ENCODE measurements at places on chromosomes 12 and 14.

DNA sequence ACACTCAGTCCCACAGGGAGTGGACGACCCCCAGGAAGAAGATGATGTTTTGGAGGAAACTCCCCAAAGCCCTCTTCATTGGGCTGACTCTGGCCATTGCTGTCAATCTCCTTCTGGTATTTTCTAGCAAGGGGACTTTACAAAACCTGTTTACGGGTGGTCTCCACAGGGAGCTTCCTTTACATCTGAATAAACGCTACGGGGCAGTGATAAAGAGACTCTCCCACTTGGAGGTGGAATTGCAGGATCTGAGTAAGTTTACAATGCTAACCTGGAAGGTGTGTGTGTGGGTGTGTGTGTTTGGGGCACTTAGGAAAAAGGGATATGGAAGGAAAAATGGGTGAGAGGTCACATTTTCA is 416 bp downstream of the GALNT8 start:
- DNase-seq, result no peak

- no peak for DNase-seq
Measured at GRCh38 chr12:113372371-113372770, 14.0 kb downstream of the PLBD2 start.

GRCh38 chr14:75069811-75070145 is 337 bp downstream of the ZC2HC1C start:
- DNase-seq, result no peak

GRCh38 chr12:92234533-92234932 is 88.9 kb upstream of the BTG1 start:
- DNase-seq, result no peak

DNA sequence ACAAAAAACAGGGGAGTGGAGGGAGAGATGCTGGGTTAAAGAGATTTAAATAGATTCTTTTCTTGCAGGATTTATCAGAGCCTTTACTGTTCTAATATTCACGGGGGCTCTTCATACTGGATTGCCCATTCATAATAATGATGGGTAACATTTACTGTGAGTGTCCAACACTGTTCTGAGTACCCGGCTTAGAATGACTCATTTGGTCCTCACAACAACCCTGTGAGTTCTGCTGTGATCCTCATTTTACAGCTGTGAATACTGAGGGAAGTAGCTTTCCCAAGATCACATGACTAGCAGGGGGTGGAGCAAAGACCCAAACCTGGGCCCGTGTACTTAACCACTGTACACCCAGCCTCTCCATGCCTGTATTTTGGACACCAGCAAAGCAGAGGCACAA is 113.4 kb downstream of the NT5DC3 start:
- DNase-seq, result no peak

DNA sequence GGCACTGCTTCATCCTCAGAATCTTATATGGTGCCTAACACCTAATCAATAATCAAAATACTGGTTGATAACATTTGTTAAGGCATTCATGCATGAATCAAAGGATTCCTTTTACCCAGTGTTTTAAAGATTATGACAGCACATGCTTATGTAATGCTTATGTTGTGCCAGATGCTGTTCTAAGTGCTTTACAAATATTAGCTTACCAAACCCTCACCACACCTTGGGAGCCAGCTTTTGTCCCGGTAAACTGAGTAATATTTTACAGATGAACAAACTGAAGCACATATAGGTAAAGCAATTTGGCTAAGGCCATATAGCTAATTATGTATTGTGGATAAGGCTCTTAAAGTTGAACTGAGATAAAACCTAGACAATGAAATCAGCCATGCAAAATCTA is 209.2 kb downstream of the ALX1 start:
- no peak for DNase-seq

DNA sequence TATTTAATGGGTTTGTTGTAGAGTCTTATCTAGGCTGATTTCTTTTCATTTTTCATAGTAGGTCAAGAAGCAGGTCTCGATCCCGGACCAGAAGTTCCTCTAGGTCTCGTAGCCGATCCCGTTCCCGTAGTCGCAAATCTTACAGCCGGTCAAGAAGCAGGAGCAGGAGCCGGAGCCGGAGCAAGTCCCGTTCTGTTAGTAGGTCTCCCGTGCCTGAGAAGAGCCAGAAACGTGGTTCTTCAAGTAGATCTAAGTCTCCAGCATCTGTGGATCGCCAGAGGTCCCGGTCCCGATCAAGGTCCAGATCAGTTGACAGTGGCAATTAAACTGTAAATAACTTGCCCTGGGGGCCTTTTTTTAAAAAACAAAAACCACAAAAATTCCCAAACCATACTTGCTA is 4.2 kb downstream of the SRSF5 start:
- DNase-seq, result no peak

DNA sequence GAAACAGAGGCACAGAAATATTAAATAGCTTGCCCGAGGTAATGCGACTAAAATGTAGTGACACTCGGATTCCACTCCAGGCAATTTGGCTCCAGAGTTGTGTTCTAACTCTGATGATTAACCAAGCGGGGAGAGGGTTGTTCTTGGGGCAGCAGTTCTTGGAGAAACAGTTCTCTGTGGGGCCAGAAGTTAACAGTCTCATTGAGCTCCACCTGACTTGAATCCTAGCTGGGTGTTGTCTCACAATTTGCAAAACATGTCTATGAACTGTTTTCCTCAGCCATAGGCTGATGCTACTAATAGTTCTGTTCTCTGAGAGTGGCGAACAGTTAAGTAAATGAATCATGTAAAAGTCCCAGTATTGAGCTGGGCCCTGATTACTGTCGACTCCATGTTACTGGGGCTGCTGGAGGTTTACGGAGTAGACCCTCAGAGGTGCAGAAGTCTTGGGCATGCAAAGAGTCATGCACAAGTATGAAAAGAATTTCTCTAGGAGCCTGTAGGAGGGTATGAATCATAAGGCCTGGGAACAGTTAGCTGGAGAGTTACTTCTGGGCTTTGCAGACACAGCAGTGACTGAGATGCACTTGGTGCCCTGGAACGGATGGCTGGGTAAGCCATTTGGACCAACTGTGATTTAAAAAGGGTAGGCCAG is 15.4 kb upstream of the NIN start:
- DNase-seq, result no peak

DNA sequence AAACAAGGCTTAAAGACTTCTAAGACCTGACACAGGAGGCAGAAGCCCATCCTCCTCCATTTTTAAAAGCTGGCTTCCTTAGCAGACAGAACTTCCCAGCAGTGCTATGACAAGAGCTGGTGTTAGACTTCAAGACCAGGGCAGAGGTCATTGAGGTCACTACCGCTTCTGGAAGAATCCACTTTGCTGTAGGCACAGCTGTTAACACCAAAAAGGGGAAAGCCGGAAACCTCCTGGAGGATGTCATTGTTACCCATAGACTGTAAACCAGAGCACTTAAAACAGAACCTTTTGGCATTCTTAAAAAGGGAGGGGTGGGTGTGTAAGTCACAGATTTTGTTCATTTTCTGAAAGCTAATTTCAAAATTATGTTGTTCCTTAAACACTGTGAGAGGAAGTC is 445.7 kb downstream of the TMTC2 start:
- no peak for DNase-seq

DNA sequence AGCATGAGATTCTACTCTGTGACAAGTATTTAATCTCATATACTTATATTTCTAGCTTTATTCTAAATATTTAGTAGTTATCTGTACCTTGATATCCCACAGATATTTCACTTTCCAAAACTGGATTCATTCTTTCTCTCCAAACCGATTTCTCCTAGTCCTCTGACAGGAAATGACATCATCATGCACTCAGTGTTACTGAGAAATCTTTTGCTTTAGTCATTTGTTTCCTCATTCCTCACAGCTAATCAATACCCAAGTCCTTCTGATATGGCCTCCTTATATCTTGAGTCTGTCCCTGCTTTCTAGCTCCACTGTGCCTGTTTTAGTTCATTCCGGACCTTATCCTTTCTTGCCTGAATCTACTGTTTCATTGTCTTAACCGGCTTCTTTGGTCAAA is 39.4 kb upstream of the E2F7 start:
- DNase-seq, result no peak

GRCh38 chr14:96780500-96780899 is 16.7 kb upstream of the VRK1 start:
- DNase-seq, result no peak

GRCh38 chr12:22635812-22636211 is 10.8 kb downstream of the ETNK1 start:
- DNase-seq, result no peak

GRCh38 chr14:65753061-65753460 is 340.5 kb downstream of the FUT8 start:
- no peak for DNase-seq

GRCh38 chr12:29224572-29224971 is 75.5 kb downstream of the FAR2 start:
- no peak for DNase-seq

DNA sequence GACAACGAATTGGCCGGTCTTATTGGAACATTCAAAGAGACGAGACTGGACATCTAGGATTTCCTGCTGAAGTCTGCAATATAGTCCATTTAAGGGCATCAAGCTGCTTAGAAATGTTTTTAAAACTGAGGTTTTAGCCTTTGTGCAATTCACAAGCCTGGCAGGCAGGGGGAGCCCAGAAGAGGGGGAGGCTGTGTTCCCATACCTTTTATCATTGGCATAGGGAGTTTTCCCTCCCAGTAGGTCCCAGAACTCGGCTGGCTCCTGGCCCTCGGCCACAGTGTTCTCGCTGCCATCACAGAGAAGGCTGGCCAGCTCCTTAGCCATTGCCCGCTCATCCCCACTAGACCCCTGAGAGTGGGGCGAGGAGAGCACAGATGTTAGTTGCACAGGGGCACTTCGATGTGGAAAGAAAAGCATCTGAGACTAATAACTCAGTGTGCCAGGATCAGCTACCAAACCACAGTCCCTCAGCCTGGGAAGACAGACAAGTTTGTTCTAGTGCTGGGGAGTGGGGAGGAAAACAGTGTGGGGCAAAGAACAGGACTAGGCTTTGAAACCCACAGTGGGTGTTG is 15.1 kb downstream of the AVIL start:
- no peak for DNase-seq

DNA sequence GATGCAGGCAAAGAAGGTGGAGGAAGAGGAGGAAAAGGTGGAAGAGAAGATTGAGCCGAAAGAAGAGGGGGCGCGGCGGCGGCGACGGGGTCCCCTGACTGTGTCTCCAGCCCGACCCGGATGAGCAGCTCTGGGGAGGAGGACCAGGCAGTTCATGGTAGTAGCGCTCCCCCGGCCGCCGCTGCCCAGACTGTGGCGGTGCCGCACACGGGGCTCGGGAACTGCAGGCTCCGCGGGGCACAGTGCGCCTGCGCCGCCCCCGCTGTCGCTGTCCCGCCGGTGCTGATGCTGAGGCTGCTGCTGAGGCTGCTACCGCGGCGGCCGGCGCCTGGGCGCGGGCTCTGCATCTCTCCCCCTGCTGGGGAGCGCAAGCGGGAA is at the start of gene KCNH5:
Gene KCNH5 (minus strand): TSS at position 225 of the 378 bp plus-strand sequence. CDS start 272 bp downstream, outside the sequence.
- no peak for DNase-seq

DNA sequence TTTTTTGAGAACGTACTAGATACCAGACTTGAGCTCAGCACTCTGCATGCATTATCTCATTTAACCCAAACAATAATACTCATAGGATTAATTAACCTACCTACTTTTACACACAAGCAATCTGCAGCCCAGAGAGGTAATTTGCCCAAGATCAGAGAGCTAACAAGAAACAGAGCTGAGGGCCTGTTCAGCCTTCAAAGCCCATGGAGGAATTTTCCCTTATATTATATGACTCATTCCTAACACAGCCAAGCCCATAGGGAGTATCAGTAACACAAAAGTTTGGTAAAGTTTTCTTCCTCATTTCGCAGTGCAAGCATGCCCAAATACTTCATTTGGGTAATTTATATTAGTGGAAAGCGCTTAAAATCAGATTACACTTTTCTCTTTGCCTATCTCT is 94.7 kb downstream of the GALC start:
- DNase-seq, result no peak

DNA sequence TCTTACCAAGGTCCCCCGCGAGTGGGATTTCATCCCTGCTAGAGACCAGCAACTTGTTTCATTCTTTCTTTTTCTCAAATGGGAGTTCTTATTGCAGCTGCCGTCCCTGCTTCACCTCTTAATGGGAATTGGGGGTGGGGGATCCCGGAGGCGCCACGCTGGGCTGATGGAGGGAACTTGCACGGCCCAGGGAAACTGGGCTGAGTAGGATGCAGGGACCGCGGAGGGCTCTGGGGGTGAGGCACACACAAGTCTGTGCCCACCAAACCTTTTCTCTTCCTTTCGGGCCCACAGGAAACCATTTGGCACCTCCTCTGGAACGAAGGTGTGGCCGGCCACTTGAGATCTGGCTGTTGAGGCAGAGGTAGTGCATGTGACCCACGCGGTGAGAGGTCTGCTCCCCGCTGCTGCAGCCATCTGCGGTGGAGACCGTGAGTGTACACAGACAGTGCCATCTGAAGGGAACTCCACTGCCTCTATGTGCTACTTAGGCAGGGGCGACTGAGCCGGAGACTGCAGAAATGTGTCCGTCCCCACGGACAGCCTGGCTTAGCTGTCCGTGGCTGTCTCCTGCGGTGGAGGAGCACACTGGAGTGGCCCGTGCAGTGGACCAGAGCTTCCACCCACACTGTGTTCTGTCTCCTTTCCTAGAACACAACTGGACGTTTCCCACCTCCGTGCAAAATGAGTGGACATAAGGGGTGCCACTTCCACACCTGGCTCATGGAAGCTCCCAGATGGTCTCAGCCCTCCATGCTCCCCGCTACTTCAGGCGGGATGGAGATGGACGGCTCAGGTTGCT is 42.1 kb upstream of the TESC start:
- no peak for DNase-seq

DNA sequence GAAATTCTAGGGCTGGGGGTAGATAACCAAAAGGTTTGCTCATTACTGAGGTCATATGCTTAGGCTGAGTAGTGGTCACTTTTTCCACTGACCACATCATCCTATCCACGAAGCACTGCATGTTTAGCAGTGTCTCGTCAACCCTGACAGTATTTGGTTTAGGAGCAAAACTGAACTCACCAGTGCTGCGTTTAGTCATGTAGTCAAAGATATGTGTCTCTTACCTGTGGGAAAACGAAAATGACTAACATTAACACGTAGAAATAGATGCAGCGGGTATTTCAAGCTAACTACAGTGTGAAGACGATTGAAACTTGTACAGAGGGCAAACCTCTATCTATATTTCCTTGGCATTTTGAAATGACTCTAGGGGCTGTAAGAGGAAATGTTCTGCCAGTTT is 34.6 kb downstream of the MTHFD1 start:
- no peak for DNase-seq

DNA sequence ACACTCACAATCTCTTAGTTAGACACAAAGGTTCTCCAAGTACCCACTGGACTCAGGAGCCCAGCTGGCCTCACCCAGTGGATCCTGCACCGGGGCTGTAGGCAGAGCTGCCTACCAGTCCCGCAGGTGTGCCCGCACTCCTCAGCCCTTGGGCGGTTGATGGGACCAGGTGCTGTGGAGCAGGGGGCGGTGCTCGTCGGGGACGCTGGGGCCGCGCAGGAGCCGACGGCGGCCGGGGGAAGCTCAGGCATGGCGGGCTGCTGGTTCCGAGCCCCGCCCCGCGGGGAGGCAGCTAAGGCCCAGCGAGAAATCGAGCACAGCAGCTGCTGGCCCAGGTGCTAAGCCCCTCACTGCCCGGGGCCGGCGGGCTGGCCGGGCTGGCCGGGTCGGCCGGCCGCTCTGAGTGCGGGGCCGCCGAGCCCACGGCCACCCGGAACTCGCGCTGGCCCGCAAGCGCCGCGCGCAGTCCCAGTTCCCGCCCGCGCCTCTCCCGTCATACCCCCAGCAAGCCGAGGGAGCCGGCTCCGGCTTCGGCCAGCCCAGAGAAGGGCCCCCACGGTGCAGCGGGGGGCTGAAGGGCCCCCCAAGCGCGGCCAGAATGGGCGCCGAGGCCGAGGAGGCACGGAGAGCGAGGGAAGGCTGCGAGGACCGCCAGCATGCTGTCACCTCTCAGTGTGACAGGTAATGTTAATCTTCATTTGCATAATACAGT is 506.8 kb downstream of the LRFN5 start:
- DNase-seq, result no peak

GRCh38 chr14:77144412-77145115 is 3.0 kb upstream of the ZDHHC22 start:
- no peak for DNase-seq
